ENCODE measurements at places on chromosomes 7 and 10.

DNA sequence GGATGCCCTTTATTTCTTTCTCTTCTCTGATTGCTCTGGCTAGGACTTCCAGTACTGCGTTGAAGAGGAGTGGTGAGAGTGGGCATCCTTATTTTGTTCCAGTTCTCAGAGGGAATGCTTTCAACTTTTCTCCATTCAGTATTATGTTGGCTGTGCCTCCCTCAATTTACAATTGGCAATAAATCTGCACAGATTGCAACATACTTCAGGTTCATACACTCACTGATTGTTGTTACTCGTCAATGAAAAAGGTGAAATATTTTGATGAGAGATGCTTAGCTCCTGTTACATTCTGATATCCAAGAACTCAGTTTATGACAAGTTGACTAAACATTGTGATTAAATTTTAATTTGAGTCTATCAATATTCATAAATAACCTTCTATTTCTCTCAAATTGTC, 37.9 kb upstream of the DKK1 start:
- no peak for DNase-seq

GRCh38 chr7:136958016-136958415, 89.6 kb downstream of the CHRM2 start:
- DNase-seq: no peak

- no peak for DNase-seq
Observed at GRCh38 chr10:88833723-88834122, 17.9 kb downstream of the ANKRD22 start.

GRCh38 chr10:117736655-117737054, 194.1 kb downstream of the EMX2 start:
- no peak for DNase-seq

All from T47D (cell line).